ENCODE measurements at places on chromosomes 2 and 18.
A peak's percentile ranks its signal among the peaks of the same experiment; 100 is the strongest.

- no peak for DNase-seq
Observed at GRCh38 chr2:223652902-223653301, 50.7 kb upstream of the SCG2 start.

DNA sequence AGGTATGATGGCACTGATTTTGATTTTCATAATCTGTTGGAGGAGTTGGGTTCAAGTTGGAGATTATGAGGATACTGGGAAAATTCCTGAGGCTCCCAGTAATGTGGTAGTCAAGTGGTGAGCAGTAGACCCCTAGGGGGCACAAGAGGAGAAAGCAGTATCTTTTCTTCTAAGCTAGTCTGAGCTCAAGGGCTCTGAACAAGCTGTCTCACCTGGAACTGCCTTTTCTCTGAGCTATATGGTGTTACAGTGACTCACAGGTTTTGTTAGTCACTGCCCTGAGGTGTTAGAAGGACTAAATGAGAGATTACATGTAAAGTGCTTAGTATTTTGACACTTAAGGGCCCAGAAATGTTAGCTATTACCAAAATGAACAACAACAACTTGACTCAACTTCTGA is 42.2 kb downstream of the CD302 start:
- DNase-seq: no peak

DNA sequence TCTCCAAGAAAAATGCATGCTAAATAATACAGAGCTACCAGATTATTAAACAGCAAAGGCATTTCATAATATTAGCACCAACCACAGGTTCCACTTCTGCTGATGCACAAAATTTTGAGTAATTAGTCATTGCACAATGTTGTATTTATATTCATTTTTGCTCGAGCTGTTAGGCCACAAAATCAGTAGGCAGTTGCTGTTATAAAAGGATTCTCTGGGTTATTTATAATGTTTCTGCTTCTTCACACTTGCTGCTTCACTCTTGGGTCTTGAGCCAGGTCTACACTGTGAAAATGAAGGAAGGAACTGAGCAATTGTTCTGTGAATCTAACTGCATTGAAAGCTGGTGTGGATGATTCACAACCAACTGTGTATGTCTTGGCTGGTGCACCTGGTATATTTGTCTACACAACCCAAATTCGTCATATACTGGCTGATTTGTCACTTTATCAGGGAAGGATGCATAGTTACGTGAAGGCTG is 38.3 kb downstream of the MRPL33 start:
- DNase-seq: peak; percentile 99

GRCh38 chr2:215917953-215918620 is 95.3 kb downstream of the MREG start:
- DNase-seq: peak; percentile 57

DNA sequence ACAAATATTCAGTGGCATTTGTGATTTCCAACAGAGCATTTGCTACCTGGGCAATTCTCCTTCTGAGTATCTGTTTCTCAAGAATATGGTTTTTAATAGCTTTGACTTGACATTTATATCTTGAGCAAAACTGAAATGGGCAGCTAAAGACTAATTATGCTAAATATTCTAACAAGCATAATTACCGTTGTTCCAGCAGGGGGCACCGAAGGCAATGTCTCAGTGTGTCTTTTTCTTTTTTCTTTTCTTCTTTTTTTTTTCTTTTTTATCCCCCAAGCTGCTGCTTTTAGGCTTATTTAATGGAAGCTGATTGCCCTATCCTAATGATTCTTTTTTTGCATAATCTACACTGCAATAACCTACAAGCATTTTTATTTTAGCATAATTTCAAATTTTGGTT is 138.9 kb upstream of the NABP1 start:
- no peak for DNase-seq

- no peak for DNase-seq
Observed at GRCh38 chr18:59719544-59720181, 22.4 kb upstream of the CCBE1 start.

- DNase-seq: no peak
Observed at GRCh38 chr18:75350512-75350839, 77.0 kb downstream of the SMIM21 start.

DNA sequence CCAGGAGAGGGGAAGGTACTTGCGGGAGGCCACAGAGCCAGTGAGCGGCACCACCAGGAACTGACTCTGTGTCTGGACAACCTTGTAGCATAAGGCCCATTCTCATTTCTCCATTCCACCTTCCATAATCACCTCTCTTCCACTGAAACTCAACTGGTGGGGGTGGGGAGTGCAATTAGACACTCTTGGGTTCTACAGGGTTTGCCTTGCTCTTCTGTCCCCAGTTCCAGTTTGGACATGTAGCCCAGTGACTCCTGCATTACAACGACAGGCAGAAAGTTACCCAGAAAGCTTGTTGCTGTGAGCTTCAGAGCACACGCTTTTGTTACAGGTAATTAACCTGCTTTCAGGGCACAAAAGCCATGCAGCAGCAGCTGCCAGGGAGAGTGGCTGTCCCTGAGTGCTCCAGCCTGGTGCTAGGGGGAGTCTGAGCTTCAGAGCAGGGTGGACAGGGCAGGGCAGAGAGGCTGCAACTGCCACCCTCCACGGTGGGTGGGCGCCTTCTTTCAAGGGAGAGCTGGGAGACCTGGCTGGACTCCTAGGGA is 65.2 kb downstream of the COPS8 start:
- DNase-seq: no peak

DNA sequence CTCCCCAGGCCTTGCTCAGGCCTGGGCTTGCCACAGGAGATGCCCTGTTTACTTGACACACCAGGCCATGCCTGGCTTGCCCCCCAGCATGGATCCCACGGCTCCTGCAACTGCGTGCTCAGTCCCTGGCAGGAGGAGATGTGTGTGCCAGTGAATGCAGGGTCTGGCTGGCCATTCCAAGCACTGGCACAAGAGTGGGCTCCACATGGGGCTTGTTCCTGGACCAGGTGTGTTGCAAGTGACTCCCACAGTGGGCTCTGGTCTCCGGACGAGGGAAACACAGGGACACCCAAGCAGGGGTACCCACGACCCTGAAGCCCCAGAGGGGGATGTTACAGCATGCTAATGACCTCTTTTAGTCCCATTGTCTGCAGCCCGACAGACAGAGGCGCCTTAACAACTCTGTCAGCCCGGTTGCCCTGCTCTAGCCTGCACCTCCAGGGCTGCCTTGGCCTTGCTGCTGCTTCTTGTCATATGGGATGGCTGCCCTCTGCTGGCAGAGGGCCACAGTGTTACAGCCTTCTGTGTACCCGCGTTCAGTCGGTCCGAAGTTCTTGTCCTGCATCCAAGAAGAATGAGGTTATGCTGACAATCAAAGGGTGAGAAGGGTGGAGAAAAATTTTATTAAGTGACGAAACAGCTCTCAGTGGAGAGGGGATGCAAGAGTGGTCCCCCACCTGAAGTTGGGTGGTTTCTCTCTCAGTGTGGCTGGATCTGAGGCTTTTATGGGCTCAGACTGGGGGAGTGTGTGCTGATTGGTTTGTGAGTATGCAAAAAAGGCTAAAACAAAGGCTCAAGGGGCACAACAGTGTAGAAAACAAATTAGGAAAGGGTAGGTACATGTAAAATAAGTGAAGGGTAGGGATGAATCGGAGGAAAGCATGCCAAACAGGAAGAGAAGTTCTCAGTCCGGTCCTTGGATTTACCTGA is 180.4 kb downstream of the MBD5 start:
- peak; percentile 37 for DNase-seq

- DNase-seq: no peak
Observed at GRCh38 chr2:179562330-179562885, 297.8 kb upstream of the SESTD1 start.

DNA sequence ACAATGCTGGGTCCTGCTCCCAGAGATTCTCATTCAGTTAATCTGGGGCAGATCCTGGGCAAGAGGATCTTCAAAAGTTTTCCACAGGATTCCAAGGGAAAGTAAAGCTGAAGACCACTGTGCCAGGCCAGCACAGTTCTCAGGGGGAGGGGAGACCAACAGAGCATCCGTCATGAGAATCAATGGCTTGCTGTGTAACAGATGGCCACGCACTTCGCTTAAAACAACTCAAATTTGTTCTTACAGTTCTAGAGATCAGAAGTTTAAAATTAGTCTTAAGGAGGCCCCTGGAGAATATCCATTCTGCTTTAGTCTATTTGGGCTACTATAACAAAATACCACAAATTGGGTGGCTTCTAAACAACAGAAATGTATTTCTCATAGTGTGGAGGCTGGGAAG is 17.4 kb upstream of the SEH1L start:
- DNase-seq: no peak

DNA sequence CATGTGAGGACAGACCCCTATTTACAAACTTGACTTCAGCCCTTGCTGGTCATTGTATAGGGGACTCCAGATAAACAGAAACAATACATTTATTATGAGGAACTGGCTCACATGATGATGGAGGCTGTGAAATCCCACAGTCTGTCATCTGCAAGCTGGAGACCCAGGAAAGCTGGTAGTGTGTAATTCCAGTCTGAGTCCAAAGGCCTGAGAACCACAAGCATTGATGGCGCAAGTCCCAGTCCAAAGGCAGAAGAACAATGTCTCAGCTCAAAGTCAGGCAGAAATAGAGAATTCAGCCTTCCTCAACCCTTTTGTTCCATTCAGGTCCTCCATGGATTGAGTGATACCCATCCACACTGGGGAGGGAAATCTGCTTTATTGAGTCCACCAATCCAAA is 28.1 kb upstream of the SPP2 start:
- DNase-seq: no peak

DNA sequence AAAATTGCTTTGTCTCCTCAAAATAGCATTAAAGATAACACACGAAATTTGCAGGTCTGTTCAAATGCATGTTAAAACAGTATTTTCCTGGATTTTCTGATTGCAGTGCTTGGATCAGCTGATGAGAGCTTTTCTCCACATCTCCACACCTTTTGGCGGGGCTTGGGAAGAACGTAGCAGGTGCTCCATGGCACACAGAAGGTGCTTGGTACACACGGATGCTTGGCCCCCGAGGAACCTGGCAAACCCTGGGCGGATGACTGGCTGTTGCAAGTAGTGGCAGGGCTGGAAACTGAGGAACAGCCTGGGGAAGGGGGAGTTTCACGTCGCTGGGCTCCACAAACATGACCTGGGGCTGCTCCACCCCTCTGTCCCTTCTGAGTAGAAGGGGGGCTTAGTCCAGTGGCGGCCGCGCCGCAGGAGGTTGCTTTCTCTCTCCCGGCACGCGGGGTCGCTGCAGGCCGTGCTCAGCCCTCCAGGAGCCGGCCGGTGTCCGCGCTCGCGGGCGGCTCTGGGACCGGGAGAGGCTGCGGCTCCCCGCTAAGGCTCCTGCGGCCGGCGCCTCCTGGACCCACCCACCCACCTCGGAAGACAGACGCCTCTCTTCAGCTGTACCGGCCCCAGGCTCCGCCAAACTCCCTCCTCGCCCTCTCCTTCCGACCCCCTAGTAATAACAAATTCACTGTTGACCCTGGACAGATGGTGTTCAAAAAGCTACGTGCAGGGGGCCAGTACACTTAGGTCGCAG is 69.3 kb downstream of the MARCO start:
- no peak for DNase-seq

- DNase-seq: no peak
Observed at GRCh38 chr18:73656691-73657090, 490.9 kb downstream of the FBXO15 start.

GRCh38 chr18:67183398-67183797 is 333.1 kb downstream of the DSEL start:
- no peak for DNase-seq

DNA sequence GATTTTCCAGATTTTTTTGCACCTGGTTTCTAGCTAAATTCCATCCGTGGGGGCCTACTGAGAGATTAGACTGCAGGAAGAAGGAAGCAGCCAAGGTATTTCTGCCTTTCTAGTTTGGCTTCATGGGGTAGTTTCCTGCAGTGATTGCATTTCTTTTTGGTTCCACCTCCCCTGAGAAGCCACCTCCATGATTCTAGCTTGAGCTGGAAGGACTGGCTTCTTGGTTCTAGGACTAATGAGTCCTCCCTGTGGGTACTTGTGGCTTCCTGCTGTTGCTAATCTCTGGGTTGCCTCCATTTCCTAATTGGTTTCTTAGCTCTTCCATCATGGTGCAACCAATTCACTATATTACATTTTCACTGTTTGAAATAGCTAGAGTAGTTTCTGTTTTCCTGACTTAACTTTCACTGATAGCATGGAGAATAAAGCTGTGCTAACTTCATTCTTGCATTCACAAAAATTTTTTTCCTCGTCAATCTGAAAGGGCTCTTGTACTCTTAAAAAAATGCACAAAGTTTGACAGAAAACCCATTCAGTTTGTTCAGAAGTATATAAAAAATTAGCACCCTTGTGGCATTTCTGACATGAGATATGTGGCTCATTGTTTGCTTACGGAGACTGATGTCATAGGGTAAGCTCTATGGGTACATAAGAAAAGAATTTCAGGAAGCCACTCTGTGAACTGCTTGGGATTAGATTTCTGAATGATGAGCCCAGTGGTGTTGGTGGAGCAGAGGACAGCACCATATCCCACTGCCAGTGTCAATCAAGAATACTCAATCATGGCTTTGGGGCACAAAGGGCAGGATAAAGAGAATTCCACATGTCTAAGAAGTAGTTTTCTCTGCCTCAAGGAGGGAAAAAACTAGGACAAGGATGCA is 242.8 kb upstream of the RBMS1 start:
- DNase-seq: peak; percentile 23

DNA sequence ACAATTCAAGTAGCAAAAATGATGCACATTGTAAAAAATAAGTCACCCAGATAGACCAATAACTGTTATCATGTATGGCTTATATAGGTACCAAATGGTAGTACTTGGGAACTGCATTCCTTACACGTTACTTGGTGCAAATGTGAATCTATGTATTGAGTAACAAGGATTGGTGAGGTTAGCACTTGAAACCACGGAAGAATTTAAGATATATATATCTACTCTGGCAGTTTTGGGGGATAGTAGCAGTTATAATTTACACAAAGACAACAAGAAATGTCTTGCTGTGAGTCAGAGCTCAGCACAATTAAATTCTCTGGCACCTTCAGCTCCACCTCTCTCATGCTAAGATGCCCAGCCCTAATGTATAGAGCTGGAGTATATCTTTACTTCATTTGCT is 359.4 kb upstream of the RAB12 start:
- DNase-seq: no peak

DNA sequence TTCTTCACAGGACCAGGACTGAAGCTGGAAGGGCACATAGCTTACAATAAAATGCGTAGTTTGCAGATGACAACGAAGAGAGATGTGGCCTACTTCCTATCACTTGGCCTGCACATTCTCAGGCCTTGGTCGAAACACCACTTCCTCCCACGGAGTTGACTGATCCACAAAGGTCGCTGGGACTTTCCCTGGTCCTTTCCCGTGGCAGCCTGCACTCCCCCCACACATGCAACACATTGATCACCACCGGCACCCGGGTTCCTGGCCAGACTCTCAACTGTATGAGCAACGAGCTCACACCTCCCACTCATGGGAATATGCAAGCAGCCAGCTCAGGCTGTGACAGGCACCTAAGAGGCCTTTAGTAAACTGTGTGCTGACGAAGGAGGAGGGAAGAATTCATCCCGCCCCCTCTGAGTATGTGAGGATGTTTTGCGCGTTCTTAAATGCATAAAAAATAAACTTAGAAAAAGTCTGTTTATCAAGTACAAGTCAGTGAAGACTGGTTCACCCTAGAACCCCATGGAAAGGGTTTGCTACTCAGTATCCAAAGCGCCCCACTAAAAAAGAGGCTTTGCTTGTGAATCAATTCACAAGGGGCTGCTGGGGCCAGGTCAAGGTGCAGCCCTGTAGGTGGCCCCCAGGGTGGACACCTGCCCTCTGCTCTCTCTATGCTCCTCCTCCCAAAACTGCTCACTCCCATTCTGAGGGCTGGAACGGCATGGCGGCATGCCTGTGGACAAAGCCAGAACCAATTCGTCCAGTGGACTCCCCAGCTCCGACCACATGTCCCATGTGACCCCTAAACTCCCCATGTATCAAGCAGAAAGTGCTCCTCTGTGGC is 154.3 kb downstream of the EIPR1 start:
- DNase-seq: peak; percentile 19

- no peak for DNase-seq
Observed at GRCh38 chr2:10029875-10030223, 13.5 kb upstream of the KLF11 start.
